ENCODE measurements at places on chromosomes 13 and 19.

GRCh38 chr13:95607366-95607765, 37.1 kb downstream of the DZIP1 start:
- no peak for DNase-seq

DNA sequence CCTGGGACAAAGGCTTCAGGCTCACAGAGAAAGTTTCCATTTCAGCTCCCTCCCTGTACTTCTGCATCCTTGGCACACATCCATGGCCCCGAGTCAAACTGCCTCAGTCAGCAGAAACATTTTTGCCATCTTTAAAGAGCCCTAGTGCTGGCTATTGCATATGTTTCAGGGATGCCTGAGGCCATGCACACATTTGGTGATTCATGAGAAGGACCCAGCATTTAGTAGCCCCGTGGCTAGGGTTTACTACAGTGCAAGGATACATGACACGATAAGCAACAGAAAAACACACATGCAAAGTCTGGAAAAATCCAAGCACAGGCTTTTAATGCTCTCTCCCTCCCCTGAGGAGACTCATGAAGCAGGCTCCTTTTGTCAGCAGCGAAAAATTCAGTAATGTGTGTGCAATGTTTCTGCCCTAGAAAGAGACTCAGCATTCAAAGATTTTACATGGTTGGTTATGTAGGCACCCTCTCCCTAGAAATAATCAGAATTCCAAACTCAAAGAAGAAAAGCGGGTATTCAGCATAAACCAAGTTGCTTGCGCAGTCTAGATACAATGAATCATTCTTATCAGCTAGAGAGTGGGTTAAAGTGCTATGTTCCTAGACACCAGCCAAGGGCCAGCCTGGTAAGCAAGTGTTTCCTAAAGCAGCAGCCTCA, 17.6 kb downstream of the ACOD1 start:
- no peak for DNase-seq

DNA sequence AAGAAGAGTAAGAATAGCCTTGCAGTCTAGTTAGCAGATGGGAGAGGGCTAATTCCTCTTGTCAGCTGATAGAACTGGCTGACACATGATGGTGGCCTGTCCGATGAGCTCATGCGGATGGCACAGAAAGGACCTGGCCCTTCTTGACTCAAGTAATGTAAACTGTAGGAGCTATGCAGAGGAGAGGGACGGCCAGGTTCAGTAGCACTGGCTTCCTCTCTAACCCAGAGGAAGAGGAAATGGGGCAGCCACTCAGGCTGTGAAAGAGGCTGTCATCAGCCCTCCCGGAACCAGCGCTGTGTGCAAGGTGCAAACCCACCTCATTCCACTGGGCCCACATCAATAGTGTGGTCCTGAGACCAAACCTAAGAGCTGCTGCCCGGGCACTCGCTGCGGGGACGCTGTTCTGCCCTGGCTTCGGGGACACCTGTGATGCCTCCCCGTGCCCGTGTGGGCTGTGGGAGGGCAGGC, 30.8 kb upstream of the USE1 start:
- DNase-seq: no peak

- DNase-seq: peak; percentile 53
These were observed 18.7 kb downstream of the STK24 start for GRCh38 chr13:98557937-98558792.

GRCh38 chr13:36101157-36101556, 30.0 kb downstream of the DCLK1 start:
- DNase-seq: no peak

- no peak for DNase-seq
These were observed 4.2 kb downstream of the ZNF506 start for GRCh38 chr19:19817357-19817756.

DNA sequence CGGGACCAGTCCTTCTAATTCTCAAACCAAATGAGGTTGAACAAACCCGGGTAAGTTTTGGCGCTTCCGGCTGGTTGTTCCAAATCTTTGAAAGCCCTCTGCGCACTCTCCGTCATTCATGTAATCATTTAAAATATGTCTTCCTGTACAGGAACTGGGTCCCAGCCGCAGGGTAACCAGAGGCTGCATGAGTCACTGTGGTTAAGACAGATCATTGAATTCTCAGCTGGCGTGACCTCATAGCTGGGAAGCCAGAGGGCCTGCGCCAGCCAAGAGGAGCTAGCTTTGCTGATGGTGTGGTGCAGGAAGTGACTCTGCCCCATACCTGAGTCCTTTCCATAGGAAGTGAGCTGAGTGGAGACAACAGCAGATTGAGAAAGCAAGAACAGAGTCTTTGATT, 135.2 kb downstream of the TSHZ3 start:
- DNase-seq: no peak

DNA sequence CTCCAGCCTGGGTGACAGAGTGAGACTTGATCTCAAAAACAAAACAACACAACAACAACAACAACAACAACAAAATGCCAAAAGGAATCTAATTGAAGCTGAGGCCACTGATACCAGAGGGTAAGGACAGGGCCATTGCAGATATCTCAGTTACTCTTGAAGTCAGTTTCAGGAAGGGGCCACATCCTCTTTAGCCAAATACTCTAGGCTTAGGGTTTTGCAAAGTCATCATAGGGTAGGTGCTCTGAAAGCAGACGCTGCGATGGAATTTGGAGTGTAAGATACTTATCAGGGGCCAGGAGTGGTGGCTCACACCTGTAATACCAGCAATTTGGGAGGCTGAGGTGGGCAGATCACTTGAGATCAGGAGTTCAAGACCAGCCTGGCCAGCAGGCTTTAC, 46.6 kb upstream of the UBAC2 start:
- DNase-seq: no peak

- no peak for DNase-seq
These were observed 81.8 kb downstream of the PAN3 start for GRCh38 chr13:28220166-28220565.

DNA sequence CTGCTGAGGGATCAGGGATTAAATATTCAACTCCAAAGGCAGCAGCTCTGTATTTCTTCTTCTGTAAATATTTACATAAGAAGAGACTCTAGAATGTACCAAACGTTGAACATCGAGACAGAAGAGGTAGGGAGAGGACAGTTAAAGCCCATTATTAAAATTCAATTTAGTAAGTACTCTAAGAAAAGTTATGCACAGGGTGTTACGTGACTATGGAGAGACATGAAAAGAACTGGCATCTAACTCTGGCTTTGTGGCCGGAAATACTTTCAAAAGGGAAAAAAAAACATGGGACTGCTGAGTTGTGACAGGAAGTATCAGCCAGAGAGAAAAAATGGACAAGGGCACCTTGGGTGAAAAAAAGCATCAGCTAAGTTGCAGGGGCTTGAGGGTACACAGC, 36.7 kb downstream of the LNX2 start:
- no peak for DNase-seq

- peak; percentile 51 for DNase-seq
These were observed at the start of gene EPSTI1 for GRCh38 chr13:42991898-42992763. Gene EPSTI1 (minus strand): TSS chr13:42992241. CDS start chr13:42992165, 76 bp downstream.

DNA sequence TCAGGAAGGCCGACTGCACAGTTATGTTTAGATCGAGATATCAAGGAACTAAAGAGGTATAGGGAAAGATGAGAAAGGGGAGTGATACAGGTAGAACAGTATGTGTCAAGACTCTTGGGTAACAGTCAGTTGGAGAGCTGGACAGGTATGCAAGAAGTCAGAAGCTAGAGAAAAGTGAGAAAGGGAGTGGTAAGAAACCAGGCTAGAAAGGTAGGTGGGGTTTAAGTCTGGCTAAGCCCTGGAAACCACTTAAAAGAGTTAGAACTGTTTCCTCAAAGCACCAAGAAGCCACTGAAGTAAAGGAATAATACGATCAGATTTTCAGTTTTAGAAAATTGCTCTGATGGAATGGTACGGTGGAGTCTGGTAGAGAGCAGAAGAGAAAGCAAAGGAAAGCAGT, 196.4 kb downstream of the VWA8 start:
- DNase-seq: no peak

- peak; percentile 94 for DNase-seq
These were observed 5.6 kb upstream of the DPF1 start for GRCh38 chr19:38229585-38230073.

GRCh38 chr19:39166571-39167391, 30.0 kb upstream of the NCCRP1 start:
- peak; percentile 33 for DNase-seq

- DNase-seq: no peak
These were observed 18.1 kb upstream of the OLFM4 start for GRCh38 chr13:53010374-53011105.

- DNase-seq: no peak
These were observed 290.0 kb downstream of the MZT1 start for GRCh38 chr13:72437458-72437857.

GRCh38 chr13:58085819-58086218, 454.3 kb downstream of the PCDH17 start:
- no peak for DNase-seq

GRCh38 chr19:8069096-8069973, 16.8 kb downstream of the CCL25 start:
- peak; percentile 49 for DNase-seq

DNA sequence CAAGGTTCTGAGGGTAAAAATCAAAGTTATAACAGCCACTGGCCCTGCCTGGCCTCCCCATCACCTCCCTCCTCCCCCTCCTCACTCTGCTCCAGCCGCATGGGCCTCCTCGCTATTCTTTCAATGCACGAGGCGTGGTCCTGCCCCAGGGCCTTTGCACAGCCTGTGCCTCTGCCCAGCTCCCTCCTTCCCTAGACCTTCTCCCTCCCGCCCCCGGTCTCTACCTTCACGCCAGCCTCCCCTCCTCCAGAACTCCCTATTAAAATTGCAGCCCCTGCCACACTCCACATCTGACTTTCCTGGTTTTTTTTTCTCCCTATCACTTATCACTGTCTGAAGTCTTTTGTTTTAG, 3.3 kb downstream of the RAX2 start:
- DNase-seq: no peak

DNA sequence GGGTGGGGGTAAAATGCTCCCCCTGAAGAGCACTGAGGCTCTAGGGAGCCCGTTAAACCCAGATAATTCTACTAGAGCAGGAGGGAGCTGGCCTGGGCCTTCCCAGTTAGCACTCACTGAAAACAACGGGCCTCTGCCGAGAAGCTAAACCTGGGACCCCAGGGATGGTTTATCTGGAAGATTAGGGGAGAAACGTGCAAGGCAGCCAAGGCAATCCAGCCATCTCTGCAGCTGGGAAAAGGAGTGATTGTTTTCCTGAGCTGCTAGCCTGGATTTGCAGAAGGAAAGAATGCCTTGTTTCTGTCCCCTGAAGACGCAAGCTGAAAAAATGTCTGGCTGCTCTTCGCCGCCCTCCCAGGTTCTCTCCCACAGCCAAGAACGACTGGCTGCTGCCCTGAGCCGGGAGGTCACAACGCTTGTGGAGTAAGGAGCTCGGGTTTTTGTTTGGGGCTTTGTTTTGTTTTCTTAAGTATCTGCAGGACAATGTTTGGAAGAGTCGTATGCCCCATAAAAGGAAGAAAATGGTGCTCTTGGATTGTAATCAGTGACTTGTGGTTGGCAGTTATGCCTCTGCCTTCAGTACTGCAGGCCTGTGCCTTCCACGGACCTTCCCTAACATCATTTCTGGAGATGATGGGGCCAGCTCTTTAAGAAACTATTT, 31.5 kb downstream of the COL4A2 start:
- no peak for DNase-seq

DNA sequence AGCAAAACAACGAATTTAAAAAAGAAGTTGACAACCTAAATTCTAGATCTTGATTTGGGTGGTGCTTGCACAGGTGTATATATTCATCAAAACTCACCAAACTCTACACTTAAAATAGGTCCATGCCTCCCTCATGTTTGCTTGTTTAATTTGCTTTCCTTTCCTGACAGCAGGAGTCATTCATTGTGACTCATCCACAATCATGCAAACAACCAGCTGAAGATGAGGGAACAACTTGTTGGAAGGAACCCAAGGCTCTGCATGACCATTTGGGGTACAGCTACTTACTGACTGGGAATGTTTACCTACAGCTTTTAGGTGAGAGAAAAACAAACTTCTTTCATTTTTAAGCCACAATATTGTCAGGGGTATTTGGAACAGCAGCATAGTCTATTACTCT, 96.6 kb downstream of the RXFP2 start:
- DNase-seq: no peak

Measured in WERI-Rb-1 (cell line).